Activated T-cell treated with anti-CD3 and anti-CD28 coated beads, Interleukin-2, amount 50 U/mL, for 72 hours (primary cell): ENCODE measurements at places on chromosomes 5 and 9.

- no peaks in the 10 kb centered on the region for H3K36me3 ChIP-seq
- peaks cover 15% of the 10 kb centered on the region for H3K4me1 ChIP-seq
- no peak overlapping the region for H3K27ac ChIP-seq
- peaks cover 5% of the 10 kb centered on the region for H3K27me3 ChIP-seq
Observed at GRCh38 chr9:86077276-86077675, 22.1 kb downstream of the GOLM1 start.

- no peak overlapping the region for H3K4me3 ChIP-seq
- H3K27me3 ChIP-seq, result no peaks in the 10 kb centered on the region
- no peaks in the 10 kb centered on the region for H3K36me3 ChIP-seq
- no peak for DNase-seq
Observed at GRCh38 chr5:68710514-68710913, 383.3 kb upstream of the SLC30A5 start.

- DNase-seq, result no peak
- H3K36me3 ChIP-seq, result no peaks in the 10 kb centered on the region
- H3K4me3 ChIP-seq, result no peak overlapping the region
- no peak overlapping the region for H3K27ac ChIP-seq
- H3K4me1 ChIP-seq, result no peaks in the 10 kb centered on the region
Observed at GRCh38 chr9:99565203-99565602, 256.5 kb upstream of the NR4A3 start.

DNA sequence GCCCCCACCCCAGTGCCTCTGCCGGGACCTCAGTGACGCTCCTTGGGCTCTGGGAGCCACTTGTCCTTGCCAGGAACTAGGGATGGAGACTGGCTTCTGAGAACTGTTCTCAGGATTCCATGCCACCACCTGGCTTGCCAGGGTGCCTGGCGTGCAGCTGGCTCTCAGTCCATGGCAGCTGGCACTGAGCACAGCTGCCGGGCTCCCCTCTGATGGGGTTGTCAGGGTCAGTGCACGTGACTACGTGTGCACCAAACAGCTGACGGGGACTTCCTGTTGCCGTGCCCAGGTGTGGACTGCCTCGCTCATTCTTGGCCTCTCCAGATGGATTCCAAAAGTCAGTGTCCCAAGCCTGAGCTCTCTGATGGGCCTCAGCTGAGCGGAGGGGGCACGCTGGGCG is 9.4 kb downstream of the KCNT1 start:
- H3K4me1 ChIP-seq, result no peaks in the 10 kb centered on the region
- no peaks in the 10 kb centered on the region for H3K36me3 ChIP-seq
- H3K27ac ChIP-seq, result no peak overlapping the region
- peaks cover 19% of the 10 kb centered on the region for H3K27me3 ChIP-seq

- H3K4me3 ChIP-seq, result no peak overlapping the region
- peaks cover 18% of the 10 kb centered on the region for H3K27me3 ChIP-seq
- no peak overlapping the region for H3K27ac ChIP-seq
- H3K36me3 ChIP-seq, result no peaks in the 10 kb centered on the region
- DNase-seq, result no peak
- no peaks in the 10 kb centered on the region for H3K4me1 ChIP-seq
Observed at GRCh38 chr9:27142299-27142930, 33.4 kb downstream of the TEK start.

GRCh38 chr5:61162832-61163567 is 732 bp upstream of the SMIM15 start:
- H3K4me3 ChIP-seq, result peak overlapping the region; percentile 98
- no peak for DNase-seq
- H3K27ac ChIP-seq, result peak overlapping the region; percentile 86
- peaks cover 37% of the 10 kb centered on the region for H3K4me1 ChIP-seq

DNA sequence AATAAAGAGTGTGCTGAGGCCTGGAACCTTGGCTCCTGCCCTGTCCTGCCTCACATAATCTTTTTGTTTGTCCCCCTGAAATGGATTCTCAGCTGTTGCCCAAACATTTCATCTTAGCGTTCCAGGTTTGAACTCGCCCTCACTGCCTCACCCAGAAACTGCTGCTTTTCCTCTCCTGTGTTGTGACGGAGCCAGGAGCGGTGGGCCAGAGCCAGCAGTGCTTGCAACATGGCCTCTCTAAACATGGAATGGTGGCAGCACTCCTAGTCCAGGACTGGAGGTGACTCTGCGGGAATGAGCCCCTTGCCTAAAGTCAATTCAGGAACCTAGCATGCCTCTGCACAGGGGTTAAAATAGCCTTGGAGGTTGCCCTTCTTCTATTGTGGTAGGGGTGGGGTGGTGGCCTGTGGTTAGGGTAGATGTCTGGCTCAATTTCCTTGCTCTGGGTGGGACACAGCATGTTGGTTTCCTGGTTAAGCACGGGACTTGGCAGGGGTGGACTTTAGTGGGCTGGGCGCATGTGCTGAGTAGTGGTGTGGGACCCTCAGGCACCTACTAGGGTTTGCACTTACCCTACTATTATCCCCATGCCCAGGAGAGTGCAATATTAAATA is 101.6 kb downstream of the SLC25A46 start:
- no peak overlapping the region for H3K27ac ChIP-seq
- no peak for DNase-seq
- H3K4me1 ChIP-seq, result no peaks in the 10 kb centered on the region

GRCh38 chr9:6702707-6703106 is 55.1 kb upstream of the KDM4C start:
- H3K27me3 ChIP-seq, result no peaks in the 10 kb centered on the region
- H3K4me1 ChIP-seq, result peaks cover 15% of the 10 kb centered on the region
- DNase-seq, result no peak
- peak overlapping the region; percentile 82 for H3K27ac ChIP-seq

- H3K4me3 ChIP-seq, result no peak overlapping the region
- DNase-seq, result no peak
Observed at GRCh38 chr9:120281665-120282064, 298.3 kb downstream of the CDK5RAP2 start.

DNA sequence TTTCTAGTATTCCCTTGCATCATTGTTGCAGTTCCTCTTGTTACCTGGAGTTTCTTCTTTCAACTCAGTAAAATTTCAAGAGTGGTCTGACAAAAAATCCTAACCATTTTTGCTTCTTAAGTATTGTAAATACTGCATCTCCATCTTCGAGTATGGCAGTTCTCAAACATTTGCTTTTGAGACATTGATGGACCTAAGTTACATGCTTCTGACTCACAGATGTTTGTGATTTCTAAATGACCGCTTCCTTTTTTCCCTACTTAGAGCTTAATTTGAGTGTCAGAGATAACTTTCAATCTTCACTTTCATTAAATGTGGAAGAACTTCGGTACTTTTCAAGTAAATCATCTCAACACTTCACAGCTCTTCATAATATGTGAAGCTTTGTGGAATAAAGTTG is 4.2 kb downstream of the UHRF2 start:
- H3K4me3 ChIP-seq, result peak overlapping the region; percentile 86
- DNase-seq, result no peak
- H3K27me3 ChIP-seq, result no peaks in the 10 kb centered on the region
- H3K4me1 ChIP-seq, result peaks cover 66% of the 10 kb centered on the region
- H3K36me3 ChIP-seq, result peaks cover 22% of the 10 kb centered on the region

DNA sequence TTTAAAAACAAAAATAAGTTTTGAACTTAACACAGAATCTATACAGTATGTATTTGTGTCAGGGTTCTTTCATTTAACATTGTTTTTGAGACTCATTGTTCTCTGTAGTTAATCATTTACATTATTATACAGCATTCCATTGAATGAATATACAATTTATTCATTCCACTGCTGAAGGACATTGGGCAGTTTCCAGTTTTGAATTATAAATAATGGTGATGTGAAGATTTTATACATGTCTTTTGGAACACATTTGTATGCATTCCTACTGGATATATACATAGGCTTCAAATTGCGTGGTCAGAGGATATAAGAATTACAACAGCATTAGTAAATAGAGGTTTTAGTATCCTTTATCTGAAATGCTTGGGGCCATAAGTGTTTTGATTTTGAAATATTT is 72.0 kb downstream of the CEP120 start:
- peaks cover 5% of the 10 kb centered on the region for H3K36me3 ChIP-seq
- no peaks in the 10 kb centered on the region for H3K4me1 ChIP-seq
- no peaks in the 10 kb centered on the region for H3K27me3 ChIP-seq
- no peak overlapping the region for H3K4me3 ChIP-seq

DNA sequence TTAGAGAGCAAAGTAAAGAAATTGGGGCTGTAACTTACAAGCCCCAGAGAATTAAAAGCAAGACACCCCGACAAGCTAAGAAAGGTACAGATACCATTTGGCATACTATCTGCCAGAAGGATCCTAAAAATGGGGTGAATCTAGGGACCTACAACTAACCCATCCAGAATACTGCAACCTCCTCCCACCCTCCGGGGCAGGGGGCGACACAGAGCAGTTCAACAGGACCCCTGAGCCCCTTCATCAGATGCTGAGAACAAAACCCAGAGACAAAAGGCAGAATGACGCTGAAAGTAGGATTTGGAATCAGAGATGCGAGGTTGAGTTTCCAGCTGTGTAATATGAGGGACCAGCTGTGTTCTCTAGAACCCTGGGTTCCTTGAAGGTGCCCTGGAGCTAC is 71.2 kb downstream of the EPB41L4B start:
- no peak overlapping the region for H3K4me3 ChIP-seq
- H3K4me1 ChIP-seq, result peaks cover 3% of the 10 kb centered on the region
- no peaks in the 10 kb centered on the region for H3K36me3 ChIP-seq
- H3K27ac ChIP-seq, result no peak overlapping the region

GRCh38 chr5:167790462-167791260 is 500.8 kb upstream of the WWC1 start:
- no peaks in the 10 kb centered on the region for H3K36me3 ChIP-seq
- no peaks in the 10 kb centered on the region for H3K27me3 ChIP-seq
- no peak overlapping the region for H3K4me3 ChIP-seq
- H3K4me1 ChIP-seq, result no peaks in the 10 kb centered on the region

DNA sequence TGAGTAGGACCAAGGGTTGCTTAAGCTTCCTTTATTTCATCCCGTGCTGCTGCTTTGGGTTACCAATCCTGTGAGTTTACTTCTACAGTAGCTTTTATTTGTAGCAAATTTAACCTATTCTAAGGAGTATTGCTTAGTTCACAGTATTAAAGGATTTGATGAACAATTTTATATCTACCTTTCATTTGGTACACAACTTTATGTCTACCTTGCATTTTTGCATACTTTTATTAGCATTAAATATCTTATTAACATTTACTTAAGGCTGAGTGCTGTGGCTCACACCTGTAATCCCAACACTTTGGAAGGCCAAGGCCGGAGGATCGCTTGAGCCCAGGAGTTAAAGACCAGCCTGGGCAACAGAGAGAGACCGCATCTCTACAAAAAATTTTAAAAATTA is 4.2 kb downstream of the GTF3C4 start:
- DNase-seq, result no peak
- H3K4me3 ChIP-seq, result no peak overlapping the region
- no peaks in the 10 kb centered on the region for H3K27me3 ChIP-seq
- peaks cover 47% of the 10 kb centered on the region for H3K4me1 ChIP-seq

DNA sequence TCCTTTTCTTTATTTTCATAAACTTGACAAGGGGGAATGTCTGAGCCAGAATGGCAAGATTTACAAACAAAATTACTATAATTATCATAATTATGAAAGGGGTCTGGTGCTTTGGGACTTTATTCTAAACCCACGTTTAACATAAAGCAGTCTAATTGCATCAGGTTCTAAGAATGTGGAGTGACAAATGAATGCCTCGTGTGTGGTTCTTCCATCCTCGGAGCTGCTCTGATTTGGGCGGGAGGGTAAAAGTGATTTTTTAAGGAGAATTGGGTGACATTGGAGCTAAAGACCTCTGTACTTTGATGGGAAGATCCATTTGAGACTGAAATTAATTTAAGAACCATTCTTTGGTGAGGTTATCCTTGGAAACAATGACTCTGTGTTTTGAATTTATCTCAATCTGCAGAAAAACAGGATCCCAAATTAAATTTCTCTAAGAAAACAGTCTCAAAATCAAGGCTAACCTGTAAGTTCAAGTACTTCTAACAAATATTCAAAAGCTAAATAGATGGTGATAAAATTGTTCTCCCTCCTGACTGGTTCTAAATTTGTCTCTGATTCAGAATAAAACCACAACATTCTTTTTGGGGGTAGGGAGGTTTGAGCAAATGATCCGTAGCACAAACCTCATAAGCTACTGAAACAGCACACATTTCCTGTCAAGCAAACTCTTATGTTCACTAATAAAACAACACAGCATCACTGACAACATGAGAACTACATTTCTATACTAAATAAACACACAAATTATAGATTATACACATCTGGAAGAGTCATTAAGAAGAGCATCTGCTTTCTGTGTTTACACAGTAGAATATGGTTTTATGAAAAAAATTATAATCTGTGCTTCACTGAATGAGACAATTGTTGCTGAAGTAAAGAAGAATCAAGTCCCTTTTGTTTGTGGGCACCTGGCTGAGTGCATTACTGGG is 85.5 kb downstream of the DCP2 start:
- peak overlapping the region; percentile 92 for H3K27ac ChIP-seq
- DNase-seq, result no peak
- H3K4me3 ChIP-seq, result peak overlapping the region; percentile 84
- H3K36me3 ChIP-seq, result no peaks in the 10 kb centered on the region
- no peaks in the 10 kb centered on the region for H3K27me3 ChIP-seq

GRCh38 chr5:118902656-118903438 is 85.5 kb downstream of the DTWD2 start:
- no peak for DNase-seq
- H3K4me1 ChIP-seq, result no peaks in the 10 kb centered on the region
- no peak overlapping the region for H3K4me3 ChIP-seq
- H3K36me3 ChIP-seq, result no peaks in the 10 kb centered on the region
- no peak overlapping the region for H3K27ac ChIP-seq

GRCh38 chr5:87042554-87042953 is 225.1 kb upstream of the RASA1 start:
- H3K4me1 ChIP-seq, result no peaks in the 10 kb centered on the region
- no peaks in the 10 kb centered on the region for H3K27me3 ChIP-seq
- H3K4me3 ChIP-seq, result no peak overlapping the region
- H3K36me3 ChIP-seq, result peaks cover 3% of the 10 kb centered on the region
- H3K27ac ChIP-seq, result no peak overlapping the region

GRCh38 chr9:79968533-79968932 is 396.8 kb downstream of the TLE4 start:
- peaks cover 26% of the 10 kb centered on the region for H3K27me3 ChIP-seq
- H3K4me1 ChIP-seq, result no peaks in the 10 kb centered on the region
- H3K36me3 ChIP-seq, result no peaks in the 10 kb centered on the region

- no peak overlapping the region for H3K27ac ChIP-seq
- no peak for DNase-seq
- no peaks in the 10 kb centered on the region for H3K36me3 ChIP-seq
- H3K4me3 ChIP-seq, result no peak overlapping the region
- no peaks in the 10 kb centered on the region for H3K4me1 ChIP-seq
Observed at GRCh38 chr5:36462295-36463021, 143.9 kb upstream of the SLC1A3 start.
